Skeletal muscle cell (primary cell): ENCODE measurements at places on chromosomes 4 and X.

DNA sequence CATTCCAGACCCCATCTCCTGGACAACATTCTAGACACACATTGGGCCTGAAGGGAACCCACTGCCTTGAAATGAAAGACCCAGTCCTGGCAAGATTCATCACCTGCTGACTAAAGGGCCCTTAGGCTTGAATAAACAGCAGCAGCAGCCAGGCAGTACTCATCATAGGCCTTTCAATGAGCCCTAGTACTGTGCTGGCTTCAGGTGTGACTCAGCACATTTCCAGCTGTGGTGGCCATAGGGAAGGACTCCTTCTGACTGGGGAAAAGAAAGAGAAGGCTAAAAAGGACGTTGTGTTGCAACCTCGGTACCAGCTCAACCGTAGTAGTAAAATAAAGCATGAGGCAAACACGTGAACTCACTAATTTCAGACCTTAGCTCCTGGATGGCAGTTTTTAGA is 344.0 kb downstream of the ACTRT1 start:
- no peak for DNase-seq

DNA sequence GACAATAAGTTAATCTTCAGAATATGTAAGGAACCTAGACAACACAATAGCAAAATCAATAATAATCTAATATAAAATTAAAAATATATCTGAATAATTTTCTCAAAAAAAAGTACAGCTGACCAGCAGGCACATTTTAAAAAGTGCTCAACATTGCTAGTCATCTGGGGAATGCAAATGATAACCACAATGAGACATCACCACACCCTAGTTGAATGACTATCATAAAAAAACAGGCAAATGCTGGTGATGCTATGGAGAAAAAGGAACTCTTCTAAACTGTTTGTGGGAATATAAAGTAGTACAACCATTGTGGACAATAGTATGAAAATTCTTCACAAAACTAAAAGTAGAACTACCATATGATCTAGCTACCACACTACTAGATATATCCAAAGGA is 956.9 kb upstream of the NDST4 start:
- DNase-seq = no peak

- DNase-seq = no peak
Measured at GRCh38 chr4:25060963-25061340, 30.2 kb upstream of the LGI2 start.

- no peak for DNase-seq
Measured at GRCh38 chr4:21726255-21726815, 222.2 kb downstream of the KCNIP4 start.

GRCh38 chrX:132482632-132483031 is 6.2 kb downstream of the MBNL3 start:
- DNase-seq = no peak

DNA sequence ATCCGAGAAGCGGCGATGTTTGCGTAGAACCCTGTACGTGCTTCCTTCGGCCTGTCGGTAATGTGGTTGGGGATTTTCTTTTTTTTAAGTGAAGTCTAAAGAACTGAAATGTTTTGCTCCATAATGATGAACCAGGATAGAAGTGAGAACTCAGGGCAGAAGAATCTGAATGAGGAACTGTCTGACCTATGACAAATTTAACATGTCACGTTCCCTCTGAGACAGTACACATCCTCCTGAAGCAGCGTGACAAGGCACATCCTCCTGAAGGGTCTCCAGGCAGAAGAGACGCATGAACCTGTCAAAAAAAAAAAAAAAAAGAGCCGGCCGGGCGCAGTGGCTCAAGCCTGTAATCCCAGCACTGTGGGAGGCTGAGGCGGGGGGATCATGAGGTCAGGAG is 6.2 kb downstream of the CSF2RA start:
- DNase-seq = no peak

DNA sequence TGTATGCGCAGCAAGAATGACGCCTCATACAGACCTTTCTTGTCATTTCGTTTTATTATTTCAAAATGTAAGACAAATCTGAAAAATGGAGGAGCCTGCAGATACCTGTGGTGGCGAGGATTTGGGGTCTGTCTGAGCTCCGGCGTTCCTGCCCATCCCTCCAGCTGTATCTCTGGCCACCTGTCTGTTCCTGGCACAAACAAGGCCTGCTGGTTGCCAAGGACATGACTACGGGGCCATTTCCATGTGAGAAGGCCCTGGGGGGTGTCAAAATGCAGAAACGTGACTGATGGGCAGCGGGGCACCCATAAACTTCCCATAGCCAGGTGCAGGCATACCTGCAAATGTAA is 591 bp upstream of the TSPAN7 start:
- DNase-seq = no peak

DNA sequence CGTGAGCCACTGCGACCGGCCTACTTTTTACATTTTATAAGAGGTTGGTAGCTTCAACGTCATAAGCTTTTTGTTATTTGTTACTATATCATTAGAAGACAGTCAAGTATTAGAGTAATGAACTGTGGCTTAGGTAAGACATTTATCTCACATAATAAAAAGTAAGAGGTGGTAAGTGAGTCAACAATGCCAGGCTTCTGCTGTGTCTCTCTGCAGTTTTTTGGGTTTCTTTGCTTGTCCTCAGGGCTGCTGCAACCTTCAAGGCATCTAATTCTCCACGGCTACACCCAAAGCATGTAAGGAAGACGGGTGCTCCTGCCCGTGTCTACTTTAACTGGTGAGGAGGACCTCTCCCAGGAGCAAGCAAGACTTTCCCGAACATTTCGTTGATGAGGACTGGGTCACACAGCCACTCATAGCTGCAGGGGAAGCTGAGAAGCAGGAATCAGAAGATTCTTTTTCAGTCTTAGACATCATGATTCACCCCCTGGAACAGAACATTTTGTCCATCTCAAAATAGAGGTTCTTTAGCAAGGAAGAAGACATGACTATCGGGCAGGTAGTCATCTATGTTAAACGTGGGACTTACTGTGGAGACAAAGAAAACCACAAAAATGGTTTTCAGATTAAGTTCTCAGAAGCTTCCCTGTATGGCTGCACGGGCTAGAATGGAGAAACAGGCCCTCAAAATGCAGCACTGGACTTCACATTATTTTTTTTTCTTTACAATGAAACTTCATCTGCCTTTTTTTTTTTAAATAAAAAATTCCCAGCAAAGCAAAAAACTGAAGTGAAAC is 13.0 kb upstream of the RHOH start:
- peak; percentile 89 for DNase-seq

DNA sequence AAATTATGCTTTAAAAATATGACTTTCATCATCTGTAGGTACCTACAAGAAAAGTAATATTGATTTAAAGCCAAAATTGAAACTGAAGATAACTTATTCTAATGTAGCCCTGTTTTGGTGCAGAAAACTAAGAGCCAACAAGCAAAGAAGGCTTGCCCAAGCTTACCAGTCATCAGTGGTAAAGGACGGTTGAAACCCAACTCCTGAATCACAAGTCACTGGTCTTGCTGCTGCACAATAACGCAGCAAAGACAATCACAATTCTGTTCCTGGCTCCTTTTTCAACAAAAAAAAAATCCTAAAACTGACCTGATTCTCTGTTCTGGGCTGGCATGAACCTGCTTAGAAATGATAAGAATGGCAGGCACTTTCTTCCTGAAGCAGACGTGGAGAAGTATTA is 34.5 kb downstream of the WDFY3 start:
- no peak for DNase-seq

DNA sequence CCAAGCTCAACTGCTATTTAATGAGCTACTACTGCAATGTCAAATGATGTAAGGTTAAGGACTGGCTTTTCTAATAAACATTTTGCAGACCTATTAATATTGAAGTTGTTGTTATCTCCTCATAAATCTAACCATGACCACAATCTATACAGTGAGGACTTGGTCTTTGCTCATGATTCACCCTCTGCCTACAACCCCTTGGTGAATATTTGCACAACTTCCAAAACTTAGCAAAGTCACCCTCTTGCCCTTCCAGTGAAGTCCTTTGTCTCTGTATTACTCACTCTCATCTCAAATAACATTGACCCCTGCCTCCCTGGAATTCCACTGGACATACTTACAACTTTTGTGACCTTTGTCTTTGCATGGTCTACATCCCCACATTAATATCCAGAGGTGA is 204.5 kb downstream of the KCNIP4 start:
- DNase-seq = no peak

- DNase-seq = peak; percentile 92
Measured at GRCh38 chr4:120009731-120010130, 56.9 kb downstream of the MAD2L1 start.
